Activated naive CD4-positive, alpha-beta T cell treated with anti-CD3 and anti-CD28 coated beads, Interleukin-2, amount 50 U/mL, for 16 hours (primary cell): ENCODE measurements at places on chromosomes 12 and 14.

- DNase-seq, result peak; percentile 44
Measured at GRCh38 chr12:133130808-133131128, 341 bp downstream of the ZNF10 start.

- no peak for DNase-seq
Measured at GRCh38 chr14:20811986-20812975, 9.6 kb upstream of the RNASE1 start.

- no peak for DNase-seq
Measured at GRCh38 chr14:74863274-74863673, 12.7 kb downstream of the PROX2 start.

DNA sequence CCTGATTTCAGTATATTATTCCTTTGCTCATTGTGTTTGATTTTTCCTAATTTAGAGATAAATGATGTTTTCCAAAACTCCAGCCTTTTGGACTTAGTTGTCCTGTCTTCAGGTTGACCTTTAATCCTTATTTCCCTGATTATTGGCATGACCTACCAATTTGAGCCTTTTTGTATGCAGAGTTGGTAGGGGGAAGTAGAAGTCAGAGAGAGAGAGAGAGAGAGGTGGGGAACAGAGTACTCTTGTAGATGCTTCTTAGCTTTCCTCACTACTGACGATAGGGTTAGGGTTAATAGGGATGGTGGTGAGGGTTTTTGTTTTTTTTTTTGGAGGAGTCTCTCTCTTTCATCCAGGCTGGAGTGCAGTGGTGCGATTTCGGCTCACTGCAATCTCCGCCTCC lies 38.6 kb downstream of the TBC1D15 start:
- DNase-seq, result no peak

- no peak for DNase-seq
Measured at GRCh38 chr12:132373901-132374611, 44.7 kb upstream of the GALNT9 start.
